ENCODE measurements at places on chromosomes 7 and 10.

DNA sequence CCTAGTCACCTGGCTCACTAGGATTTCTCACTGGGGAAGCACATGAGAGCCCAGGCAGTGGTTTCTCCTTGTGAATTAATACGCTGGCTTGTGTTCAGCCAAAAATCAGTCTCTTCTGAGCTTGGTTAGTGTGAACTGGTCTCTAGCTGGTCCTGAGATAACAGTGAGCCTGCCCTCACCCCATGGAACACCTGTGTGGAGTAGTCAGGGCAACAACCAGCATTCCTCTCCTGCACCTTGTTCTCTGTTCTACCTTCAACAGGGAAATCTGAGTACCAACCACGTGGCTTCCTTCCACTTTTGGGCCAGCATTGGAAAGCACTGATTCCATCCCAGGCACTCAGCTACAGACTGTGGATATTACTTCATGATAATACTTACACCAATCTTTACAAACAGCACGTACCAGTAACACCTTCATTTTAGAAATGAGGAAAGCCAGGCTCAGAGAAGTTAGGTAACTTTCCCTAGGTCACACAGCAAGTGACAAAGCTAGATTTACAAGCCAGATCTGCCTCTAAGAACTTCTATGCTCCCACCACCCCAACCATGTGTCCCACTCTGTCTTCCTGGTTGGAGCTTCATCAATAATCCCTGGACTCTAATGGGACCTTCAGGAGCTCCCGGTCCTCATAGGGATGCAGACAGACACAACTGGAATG, 106.6 kb downstream of the GRID1 start:
- no peak for DNase-seq

DNA sequence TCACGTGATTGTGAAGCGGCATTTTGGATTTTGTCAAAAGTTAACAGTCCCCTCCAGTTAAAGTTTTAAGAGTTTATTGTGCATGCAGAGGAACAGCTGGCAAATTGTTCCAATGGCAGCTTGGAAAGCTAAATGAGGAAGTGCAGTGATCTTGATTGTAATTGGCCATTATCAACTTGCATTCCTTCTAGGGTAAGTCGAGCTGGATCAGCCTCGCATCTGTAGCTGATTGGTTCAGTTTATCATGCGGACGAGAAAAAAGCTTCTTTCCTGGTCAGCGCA, 566 bp downstream of the ZNF789 start:
- DNase-seq = no peak

GRCh38 chr10:12984165-12984747, 17.3 kb downstream of the CCDC3 start:
- DNase-seq = no peak

- no peak for DNase-seq
Measured at GRCh38 chr7:10707519-10707918, 266.2 kb upstream of the PHF14 start.

- DNase-seq = no peak
Measured at GRCh38 chr10:99920486-99920885, 89.3 kb downstream of the DNMBP start.

GRCh38 chr10:112964482-112964881, 14.4 kb downstream of the TCF7L2 start:
- no peak for DNase-seq

GRCh38 chr7:31096877-31097258, 44.8 kb downstream of the ADCYAP1R1 start:
- DNase-seq = no peak

DNA sequence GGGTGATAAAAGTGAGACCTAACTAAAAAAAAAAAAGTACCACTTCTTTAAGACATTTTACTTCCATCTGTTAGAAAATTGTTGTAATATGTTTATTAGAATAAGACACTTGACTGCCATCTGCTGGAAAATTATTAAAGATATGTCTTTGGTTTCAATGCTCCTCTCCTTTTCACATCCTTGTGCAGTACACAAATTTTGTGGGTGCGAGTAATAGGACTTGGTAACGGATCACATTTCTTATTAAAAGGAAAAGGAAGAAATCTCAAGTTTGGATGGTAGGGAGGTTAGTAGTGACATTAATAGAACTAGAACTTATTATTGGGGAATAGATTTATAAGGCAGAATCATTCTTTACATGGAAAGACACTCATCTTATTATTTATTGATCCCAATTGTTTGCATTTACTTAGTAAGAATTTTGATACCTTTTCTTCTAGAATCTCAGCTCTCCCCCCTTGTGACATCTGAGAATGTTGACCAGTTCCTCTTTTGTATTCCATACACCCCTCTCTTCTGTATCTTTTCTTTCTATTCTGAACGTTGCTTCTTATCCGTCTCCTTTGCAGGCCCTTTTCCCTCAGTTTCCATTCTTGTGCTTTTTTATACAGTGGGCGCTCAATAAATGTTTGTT, 43.0 kb upstream of the RPA3 start:
- DNase-seq = no peak

GRCh38 chr7:8068892-8069686, 100.5 kb downstream of the GLCCI1 start:
- peak; percentile 18 for DNase-seq

GRCh38 chr10:43785252-43785651, 136.6 kb upstream of the ZNF32 start:
- DNase-seq = no peak

- DNase-seq = no peak
Measured at GRCh38 chr10:1158066-1158465, 101.9 kb downstream of the WDR37 start.

- peak; percentile 57 for DNase-seq
Measured at GRCh38 chr7:112202816-112203215, 3.4 kb downstream of the DOCK4 start.

- no peak for DNase-seq
Measured at GRCh38 chr10:35573796-35574195, 31.3 kb upstream of the GJD4 start.

- DNase-seq = no peak
Measured at GRCh38 chr10:113515161-113515560, 37.7 kb upstream of the HABP2 start.

DNA sequence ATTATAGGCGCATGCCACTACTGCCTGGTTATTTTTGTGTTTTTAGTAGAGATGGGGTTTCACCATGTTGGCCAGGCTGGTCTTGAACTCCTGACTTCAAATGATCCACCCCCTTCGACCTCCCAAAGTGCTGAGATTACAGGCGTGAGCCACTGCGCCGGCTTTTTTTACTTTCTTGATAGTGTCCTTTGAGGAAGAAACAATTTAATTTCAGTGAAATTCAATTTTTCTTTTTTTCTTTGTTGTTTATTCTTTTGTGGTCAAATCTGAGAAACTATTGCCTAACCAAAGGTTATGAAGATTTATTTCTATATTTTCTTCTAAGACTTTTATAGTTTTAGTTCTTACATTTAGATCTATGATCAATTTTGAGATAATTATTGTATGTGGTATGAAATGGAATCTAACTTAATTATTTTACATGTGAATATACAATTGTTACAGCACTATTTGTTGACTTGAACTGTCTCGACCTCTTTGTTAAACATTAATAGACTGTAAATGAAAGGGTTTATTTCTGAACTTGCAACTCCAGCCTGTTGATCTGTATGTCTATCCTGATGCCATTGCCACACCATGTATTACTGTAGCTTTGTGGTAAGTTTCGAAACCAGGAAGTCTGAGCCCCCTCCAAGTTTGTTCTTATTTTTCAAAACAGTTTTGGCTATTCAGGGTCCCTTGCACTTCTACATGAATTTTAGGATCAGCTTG, 19.8 kb upstream of the RASSF4 start:
- DNase-seq = no peak

DNA sequence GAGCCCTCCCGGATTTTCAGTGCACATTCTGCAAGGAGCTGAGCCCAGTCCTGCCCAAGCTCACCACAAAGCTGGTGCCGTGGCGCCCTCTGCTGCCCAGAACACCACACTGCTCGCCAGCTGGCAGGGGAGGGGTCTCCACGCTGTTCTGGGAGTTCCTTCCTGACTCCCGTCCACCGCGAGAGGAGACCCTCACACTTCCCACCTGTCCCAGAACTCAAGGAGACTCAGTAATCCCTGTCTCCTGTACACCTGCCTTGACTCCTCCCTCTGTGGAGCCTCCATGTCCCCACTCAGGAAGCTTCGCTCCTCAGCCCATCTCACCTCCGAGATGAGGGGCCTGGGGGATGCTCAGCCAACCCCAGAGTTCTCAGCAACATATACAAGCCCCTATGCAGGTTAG, 11.3 kb downstream of the C10orf105 start:
- DNase-seq = peak; percentile 75

GRCh38 chr7:484356-485101, 35.1 kb downstream of the PDGFA start:
- DNase-seq = peak; percentile 35
